ENCODE measurements at places on chromosomes 3 and 15. TPM values are rescaled to one million over a fixed set of nuclear protein-coding genes. Genes with fewer than 3 reads are reported as not detected.
A peak's percentile ranks its signal among the peaks of the same experiment; 100 is the strongest.

GRCh38 chr3:157226173-157226847 is 66.4 kb upstream of the CCNL1 start:
- DNase-seq = no peak

DNA sequence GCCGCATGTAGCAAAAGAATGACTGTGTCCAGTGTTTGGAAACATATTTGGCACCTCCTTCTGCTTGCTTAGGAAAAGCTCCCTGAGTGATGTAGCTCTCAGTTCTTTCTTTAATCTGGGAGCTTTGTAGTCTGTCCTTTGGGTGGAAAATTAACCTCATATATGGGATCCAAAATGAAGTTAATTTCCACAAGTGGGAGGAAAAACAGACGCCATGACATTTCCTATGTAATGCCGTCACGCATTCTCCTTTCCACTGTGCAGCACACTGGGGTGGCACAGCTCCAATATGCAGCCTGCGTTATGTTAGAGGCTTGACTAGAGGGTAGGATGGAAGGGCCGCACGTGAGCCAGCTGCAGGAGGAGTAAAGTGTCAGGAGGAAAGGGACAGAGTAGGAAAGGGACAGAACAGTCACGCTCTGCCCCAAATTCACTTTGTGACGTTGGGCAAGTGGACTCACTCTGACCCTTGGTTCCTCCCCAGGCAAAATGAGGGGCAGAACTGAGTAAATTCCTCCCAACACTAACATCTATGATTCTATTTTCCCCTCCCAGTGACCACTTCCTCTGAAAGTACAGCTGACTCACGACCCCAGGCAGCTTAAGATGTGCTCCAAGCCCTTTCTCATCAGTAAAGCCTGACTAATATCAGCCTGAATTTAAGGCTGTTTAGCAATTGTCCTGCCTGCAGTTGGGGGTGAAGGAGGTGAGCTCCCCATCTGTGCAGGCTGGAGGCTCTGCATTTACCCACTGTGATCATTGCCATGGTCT is 176.5 kb upstream of the PFN2 start:
- no peak for DNase-seq

- DNase-seq = no peak
These were observed 50.0 kb downstream of the ROPN1B start for GRCh38 chr3:126018995-126019394.

DNA sequence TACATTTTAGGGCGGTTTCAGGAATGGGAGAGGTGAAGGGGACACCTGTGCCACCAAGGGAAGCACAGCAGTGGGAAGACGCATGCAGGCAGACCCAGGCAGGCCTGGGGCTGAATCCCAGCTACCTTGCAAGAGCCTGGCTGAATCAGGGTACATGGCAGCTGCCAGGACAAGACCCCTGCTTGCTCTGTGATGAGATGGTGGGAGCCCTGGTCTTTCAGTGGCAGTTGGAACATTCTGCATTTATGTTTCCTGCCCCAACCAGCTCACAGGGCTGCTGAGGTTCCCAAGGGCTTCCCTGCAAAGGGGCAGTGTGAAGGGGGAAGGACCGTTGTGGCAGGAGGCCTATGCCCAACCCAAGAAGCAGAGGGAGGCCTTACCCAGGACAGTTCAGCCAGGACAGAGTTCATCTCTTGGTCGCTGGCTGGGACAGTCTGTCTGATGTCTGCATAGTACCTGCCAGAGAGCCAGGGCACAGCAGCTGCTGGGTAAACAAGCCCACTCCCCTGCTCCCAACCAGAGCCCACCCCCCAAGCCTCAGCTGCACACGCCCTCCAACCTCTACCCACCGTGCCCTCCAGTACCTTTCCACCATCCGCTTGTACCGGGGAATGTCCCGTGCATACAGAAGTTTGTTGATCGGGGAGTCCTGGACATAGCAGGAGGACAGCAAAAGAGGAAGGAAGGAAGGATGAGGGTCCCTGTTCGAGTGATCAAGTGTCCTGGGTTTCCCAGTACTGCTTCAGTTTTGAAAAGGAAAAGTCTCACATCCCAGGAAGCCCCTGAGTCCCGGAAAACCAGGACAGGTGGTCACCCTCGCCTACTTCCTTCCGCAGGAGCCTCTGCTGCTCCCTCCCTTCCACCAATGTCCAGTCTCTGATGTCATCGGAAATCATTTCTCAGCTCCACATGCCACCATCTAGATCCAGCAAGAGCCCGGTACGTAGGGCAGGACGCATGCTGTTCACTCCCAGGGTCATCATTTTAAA is 23.1 kb downstream of the PLXNB1 start:
- DNase-seq = peak; percentile 35

- DNase-seq = no peak
These were observed 774.3 kb upstream of the NR2F2 start for GRCh38 chr15:95556225-95556624.

GRCh38 chr15:70870051-70870450 is 16.1 kb upstream of the LARP6 start:
- no peak for DNase-seq

DNA sequence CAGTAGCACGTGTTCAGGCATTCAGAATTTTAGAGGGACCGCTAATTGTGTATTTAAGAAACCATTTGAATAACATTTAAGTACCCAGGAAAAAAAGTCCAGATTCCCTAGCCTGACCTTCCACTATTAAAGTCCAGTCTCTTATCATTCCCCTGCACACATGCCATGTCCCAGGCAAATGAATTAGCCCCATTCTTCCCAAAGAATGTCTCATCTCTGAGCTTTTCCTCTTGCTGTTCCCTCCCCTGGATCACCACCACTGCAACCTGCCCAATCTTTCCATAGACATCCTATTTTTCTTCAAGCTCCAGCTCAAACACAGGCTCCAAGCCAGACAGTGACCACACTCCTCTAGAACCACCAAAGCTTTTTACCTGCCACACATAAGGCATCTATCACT is 25.9 kb downstream of the PLD1 start:
- no peak for DNase-seq

DNA sequence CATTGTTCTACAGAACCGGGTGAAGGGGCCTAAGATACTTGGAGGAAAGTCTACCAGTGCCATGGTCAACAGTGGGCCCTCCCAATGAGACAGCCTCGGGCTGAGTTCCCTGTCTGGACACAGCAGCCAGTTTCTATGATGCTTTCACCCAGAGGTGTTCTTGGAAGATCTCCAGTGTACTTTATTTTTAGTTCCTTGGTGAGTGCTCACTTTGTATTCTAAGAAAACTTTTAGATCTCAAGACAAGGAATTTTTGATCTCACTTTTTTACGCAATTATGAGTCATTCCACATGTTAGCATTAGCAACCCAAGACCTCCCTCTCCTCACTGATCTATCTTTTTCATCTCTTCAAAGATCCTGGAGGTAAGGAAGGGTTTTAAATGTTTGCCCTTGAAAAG is 287.7 kb downstream of the RORA start:
- no peak for DNase-seq

GRCh38 chr3:123821920-123822319 is 62.2 kb downstream of the MYLK start:
- no peak for DNase-seq

- DNase-seq = no peak
These were observed 239.3 kb downstream of the FEZF2 start for GRCh38 chr3:62134061-62134496.

DNA sequence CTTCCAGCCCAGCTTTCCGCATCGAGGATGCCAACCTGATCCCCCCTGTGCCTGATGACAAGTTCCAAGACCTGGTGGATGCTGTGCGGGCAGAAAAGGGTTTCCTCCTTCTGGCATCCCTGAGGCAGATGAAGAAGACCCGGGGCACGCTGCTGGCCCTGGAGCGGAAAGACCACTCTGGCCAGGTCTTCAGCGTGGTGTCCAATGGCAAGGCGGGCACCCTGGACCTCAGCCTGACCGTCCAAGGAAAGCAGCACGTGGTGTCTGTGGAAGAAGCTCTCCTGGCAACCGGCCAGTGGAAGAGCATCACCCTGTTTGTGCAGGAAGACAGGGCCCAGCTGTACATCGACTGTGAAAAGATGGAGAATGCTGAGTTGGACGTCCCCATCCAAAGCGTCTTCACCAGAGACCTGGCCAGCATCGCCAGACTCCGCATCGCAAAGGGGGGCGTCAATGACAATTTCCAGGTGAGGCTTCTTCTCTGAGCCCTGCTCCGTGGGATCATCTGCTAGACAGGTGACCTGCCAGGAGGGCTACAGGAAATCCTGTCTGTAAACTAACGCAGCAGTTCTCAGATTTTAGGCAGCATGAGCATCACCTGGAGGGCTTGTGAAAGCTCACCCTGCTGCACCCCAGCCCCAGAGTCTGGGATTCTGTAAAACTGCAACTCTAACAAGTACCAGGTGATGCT is 1.6 kb downstream of the THBS1 start:
- no peak for DNase-seq

GRCh38 chr3:188940573-188940932 is 231.2 kb upstream of the TPRG1 start:
- no peak for DNase-seq

DNA sequence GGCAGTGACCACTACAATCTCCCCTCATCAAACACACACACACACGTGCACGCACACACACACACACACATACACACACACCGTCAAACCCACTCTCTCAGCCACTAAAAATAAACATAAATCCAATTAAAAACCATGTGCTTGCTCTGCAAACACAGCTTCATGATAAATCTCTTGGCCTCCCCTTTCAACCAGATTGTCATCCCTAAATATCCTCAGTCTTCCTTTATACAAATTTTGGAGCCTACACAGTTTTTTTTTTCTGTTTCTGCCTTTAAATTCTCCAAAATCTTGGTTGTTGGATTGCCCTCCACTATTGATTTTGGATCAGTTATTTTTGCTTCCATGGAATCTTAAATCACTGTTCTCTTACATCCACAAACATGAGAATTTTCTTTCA is 245.6 kb downstream of the SATB1 start:
- no peak for DNase-seq

DNA sequence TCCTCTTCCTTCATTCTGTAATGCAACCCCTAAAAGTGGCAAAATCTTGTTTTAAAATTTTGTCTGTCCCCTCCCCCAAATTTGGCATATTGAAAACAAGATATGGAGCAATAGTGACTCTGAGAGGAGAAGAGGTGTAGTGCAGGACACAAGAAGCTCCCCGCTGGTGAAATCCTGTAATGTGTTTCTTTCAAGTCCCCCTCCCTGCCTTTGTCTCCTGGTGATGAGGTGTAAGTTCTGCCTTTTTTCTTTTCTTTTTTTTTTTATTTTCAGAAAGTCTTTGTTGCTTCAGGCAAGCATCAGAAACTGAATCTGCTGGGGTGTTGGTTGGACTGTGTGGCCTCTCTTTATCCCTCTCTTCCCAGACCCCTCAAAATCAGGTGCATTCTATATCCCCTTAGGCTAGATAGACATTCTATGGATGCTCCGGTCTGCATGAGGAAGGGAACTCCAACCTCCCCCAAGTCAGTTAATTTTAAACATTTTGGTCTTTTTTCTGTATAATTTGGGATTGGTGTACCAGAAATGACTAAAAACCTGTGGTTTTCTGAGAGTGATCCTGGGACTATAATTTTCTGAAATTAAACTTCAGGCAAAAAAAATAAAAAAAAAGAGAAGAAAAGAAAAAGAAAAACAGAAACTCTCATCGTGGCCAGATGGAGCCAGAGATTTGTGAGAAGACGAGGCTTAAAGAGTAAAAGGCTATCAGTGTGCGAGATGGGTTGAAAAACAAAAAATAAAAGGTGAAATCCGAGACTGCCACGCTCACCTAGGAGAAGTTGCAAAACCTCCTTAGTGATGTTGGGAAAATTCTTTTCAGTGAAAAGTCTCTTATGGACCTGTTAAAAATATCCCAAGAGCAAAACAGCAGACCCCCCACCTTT is 21.4 kb downstream of the ACKR2 start:
- DNase-seq = no peak

DNA sequence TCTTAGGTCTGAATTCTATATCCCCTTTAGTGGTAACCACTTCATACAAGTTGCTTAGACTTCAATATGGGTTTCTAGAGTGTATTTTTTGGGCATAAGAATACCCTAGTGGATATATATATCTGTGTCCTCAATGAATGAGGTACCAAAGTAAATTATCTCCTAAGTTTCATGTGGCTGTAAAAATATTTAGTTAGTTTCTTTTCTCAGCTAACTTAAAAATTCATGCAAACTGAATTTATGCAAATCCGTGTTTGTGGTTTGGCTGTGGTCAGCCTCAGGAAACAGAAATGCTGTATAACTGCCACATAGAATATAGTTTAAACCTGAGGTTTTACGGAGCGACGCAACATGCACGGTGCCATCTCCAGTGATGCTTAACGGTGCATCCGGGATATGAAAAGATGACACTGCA is 80.3 kb downstream of the PEX5L start:
- peak; percentile 90 for DNase-seq

DNA sequence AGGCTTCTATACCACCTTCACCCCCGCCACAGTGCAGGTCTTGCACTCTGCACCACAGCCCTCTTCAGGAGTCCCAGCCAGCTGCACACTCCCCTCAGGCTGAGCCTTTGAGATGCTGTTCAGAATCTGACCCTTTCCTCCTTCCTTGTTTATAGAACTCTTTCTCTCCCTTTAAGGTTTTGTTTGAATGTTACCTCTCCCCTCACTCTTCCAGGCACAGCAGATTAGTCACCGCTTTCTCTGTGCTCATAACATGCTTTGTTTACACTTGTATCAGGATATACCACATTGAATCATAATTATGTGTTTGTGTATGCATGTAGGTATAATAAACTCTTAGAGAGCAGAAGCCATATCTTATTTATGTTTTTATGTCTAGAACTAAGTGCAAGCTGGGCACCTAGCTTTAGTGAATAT is 168.4 kb upstream of the BCL6 start:
- no peak for DNase-seq

DNA sequence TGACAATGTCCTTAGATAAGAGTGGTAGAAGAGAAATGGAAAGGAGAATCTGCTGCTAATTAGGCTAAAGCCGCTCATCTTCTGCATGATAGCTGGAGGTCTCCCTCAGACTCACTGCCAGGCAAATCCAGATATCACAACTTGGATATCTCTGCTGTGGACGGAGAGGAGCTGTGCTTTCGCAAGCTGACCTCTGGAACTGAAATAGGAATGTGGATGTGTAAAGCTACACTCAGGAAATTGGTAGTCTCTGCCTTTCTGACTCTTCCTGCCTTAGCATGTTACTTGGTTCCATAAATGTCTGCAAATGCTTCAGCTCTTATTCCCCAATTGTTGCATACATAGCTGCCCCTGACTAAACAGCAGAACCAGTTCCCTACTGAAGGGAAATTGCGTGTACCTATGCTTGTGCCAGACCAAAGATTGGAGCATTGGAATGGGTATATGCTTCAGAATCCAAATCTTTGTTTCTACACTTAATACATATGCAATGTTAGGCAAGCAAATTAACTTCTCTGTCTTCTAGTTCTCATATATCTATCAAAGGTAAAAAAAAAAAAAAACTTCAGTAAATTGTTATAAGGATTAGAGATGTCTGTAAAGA is 74.7 kb upstream of the ROBO2 start:
- DNase-seq = no peak

The CPNE4 gene
- total RNA-seq = not detected

The SCAMP5 gene
- total RNA-seq = 0.94 TPM

The TMEM40 gene
- not detected for total RNA-seq

The ISLR gene
- not detected for total RNA-seq

The CPA3 gene
- total RNA-seq = not detected

The PRRT3 gene
- total RNA-seq = 3.5 TPM

The OCA2 gene
- not detected for total RNA-seq

The SCN5A gene
- total RNA-seq = not detected

The PAQR5 gene
- not detected for total RNA-seq

The DBR1 gene
- 23.0 TPM for total RNA-seq

The IL5RA gene
- not detected for total RNA-seq

The CD80 gene
- total RNA-seq = 22.5 TPM

Measured in activated CD8-positive, alpha-beta memory T cell treated with anti-CD3 and anti-CD28 coated beads, Interleukin-2, amount 10 ng/mL, durations not matched to agents 7 days and 5 days (primary cell).